CD4-positive, alpha-beta T cell treated with Interleukin-2 at 100 ng/mL for 4 hours (primary cell): ENCODE measurements at places on chromosomes 2 and 18.
A peak's percentile ranks its signal among the peaks of the same experiment; 100 is the strongest.

DNA sequence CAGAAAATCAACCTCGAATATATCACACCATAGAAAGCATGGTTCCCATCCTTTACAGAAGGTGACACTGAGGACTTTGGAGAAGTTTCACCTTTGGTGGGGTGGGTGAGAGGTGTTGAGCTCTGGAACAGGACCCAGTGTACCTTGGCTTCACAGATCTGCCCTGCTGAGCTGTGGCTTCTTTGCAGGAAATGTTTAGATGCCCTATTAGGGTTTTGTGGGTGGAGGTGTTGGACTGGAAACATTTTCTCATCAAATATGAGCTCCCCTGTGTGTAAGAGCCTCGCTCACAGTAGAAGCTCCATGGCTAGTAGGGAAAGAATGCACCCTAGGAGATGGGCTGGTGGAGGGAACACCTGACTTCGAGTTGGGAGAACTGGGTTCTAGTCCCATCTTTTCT is 55.6 kb downstream of the RPL37A start:
- DNase-seq: peak; percentile 13

DNA sequence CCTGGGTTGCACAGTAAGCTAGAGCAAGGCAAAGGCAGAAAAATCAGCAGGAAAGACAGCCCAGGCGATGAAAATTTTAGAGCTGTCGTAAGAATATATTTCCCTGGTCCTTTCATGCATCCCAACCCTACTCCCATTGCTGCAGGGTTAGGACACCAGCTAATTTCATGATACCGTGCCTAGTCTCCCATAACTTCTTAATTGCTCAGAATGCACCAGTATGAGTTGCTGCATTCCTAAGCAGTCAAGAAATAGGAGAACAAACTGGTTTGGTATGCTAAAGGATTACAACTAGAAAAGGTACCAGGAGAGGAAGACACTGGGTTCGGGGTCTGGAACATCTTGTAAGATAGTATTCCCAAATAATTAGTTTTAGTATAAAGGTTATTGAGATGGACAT is 269.4 kb upstream of the NRXN1 start:
- no peak for DNase-seq

DNA sequence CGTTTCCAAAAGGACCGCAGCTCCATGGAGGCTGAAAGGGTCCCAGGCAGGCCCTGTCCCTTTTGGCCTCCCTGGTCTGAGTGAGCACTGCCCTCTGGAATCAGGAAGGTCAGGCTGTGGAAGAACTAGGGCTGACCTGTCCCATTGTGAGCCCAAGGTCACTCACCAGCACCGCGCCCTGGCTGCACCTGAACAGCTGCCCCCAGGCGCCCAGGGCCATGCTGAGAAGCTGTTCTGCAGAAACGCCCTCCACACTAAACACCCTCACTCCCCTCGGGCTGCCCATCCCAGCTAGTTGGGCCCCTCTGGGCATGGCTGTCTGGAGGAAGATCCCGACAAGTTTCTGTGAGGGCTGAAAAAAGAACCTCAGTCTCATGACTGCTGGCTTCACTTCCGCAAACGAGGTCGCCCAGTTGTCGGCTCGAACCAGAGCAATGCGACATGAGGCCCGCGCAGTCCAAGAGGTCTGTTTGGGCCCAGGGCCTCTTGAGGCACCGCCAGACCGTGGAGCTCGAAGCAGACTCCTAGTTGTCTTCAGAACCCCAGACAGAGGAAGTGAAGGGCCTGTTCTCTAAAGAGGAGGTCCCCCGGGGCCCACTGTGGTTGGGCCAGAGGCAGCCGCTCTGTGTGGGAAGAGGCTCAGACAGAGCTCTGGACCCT is 64.4 kb downstream of the INPP5D start:
- DNase-seq: no peak

GRCh38 chr2:163338270-163338669 is 397.5 kb downstream of the FIGN start:
- no peak for DNase-seq

DNA sequence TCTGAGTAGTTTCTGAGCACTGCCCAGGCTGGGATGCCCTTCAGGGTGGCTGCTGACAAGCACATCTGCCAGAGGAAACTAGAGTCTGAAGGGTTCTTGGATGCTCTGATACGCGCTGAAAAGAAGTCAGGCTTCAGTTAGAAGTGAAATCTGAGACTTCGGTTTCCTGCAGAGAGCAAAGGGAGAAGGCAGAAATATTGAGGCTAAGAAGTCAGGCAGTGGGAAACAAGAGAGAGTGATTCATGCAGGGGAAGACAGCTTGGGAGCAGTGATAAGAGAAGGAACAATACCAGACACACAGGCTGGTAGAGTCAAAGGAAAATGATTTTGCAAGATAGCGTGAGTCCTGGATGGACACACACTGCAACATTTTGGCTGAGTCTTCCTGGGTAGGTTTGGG is 51.0 kb upstream of the BOD1L2 start:
- no peak for DNase-seq
